Activated naive CD4-positive, alpha-beta T cell treated with anti-CD3 and anti-CD28 coated beads for 36 hours (primary cell): ENCODE measurements at places on chromosomes 16 and 17. TPM values are rescaled to one million over a fixed set of nuclear protein-coding genes. Genes with fewer than 3 reads are reported as not detected.
A peak's percentile ranks its signal among the peaks of the same experiment; 100 is the strongest.

DNA sequence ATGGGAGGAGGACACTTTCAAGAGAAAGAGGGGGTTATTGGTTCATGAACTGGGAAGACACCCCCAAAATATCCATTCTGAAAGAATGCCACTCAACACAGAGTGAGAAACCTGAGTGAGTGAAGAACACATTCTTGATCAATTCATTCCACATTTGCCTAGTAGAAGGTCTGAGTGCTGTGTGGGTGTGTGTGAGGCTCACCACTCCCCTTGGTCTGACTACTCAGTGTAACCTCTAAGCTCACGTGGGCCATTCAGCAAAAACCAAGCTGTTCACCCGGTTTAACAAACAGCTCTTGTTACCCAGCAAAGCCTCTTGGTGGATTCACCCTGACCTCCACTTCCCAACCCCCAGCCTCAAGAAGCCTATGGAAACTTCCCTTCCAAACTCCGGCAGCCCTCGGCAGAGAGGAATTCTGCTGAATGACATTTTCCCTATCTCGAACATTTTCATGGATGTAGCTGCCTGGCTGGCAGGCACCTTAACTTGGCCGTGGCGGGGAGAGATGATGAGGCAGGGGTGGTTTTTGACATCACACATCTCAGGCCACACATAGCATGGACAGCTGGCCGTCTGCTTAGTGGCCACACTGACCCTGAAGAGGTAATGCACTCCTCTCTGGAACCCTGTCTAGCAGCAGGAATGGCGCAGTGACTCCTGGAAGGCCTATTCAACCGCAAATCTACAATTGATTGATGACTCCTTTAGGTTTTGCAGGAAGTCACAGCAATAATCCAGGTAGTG lies 11.6 kb downstream of the ST6GALNAC1 start:
- no peak overlapping the region for H3K4me3 ChIP-seq
- DNase-seq: no peak
- H3K27me3 ChIP-seq: no peaks in the 10 kb centered on the region
- H3K4me1 ChIP-seq: no peaks in the 10 kb centered on the region
- no peak overlapping the region for H3K27ac ChIP-seq
- H3K36me3 ChIP-seq: no peaks in the 10 kb centered on the region

DNA sequence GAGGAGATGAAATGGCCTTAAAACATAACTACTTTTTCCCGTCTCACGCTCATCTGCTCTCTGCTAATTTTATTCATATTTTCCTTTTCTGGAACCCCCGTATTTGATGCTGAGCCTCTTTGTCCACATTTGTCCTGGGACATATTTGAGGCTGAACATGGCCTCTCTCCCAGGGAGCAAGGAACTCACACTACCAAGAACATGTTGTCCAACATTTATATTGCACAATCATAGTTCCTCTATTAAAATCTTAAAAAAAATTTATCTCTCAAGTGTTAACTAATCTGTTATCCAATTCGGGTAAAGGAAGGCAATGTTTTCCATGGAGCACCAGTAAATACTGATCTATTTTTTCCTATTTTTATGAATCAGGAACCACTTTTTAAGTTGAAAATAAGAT lies 60.2 kb downstream of the CMC2 start:
- no peak overlapping the region for H3K4me3 ChIP-seq
- H3K36me3 ChIP-seq: no peaks in the 10 kb centered on the region
- DNase-seq: no peak
- no peak overlapping the region for H3K27ac ChIP-seq

GRCh38 chr16:85928401-85928820 lies 29.4 kb downstream of the IRF8 start:
- H3K36me3 ChIP-seq: peaks cover 2% of the 10 kb centered on the region
- peaks cover 58% of the 10 kb centered on the region for H3K4me1 ChIP-seq
- no peaks in the 10 kb centered on the region for H3K27me3 ChIP-seq
- no peak for DNase-seq
- H3K27ac ChIP-seq: no peak overlapping the region

- no peaks in the 10 kb centered on the region for H3K4me1 ChIP-seq
- H3K27me3 ChIP-seq: no peaks in the 10 kb centered on the region
- H3K27ac ChIP-seq: no peak overlapping the region
- no peak for DNase-seq
These were observed 432.2 kb upstream of the KIF2B start for GRCh38 chr17:53390575-53390974.

- peaks cover 28% of the 10 kb centered on the region for H3K4me1 ChIP-seq
- peak overlapping the region; percentile 78 for H3K4me3 ChIP-seq
- H3K36me3 ChIP-seq: peaks cover 17% of the 10 kb centered on the region
- H3K27me3 ChIP-seq: no peaks in the 10 kb centered on the region
These were observed 1.0 kb downstream of the LMF1 start for GRCh38 chr16:969508-970385.

GRCh38 chr16:534856-535445 lies 7.4 kb downstream of the CAPN15 start:
- H3K4me3 ChIP-seq: no peak overlapping the region
- no peak overlapping the region for H3K27ac ChIP-seq
- no peaks in the 10 kb centered on the region for H3K27me3 ChIP-seq
- peaks cover 4% of the 10 kb centered on the region for H3K4me1 ChIP-seq

GRCh38 chr17:63834431-63835166 lies 7.1 kb upstream of the FTSJ3 start:
- no peaks in the 10 kb centered on the region for H3K27me3 ChIP-seq
- H3K36me3 ChIP-seq: peaks cover 39% of the 10 kb centered on the region
- DNase-seq: peak; percentile 82
- no peak overlapping the region for H3K4me3 ChIP-seq

DNA sequence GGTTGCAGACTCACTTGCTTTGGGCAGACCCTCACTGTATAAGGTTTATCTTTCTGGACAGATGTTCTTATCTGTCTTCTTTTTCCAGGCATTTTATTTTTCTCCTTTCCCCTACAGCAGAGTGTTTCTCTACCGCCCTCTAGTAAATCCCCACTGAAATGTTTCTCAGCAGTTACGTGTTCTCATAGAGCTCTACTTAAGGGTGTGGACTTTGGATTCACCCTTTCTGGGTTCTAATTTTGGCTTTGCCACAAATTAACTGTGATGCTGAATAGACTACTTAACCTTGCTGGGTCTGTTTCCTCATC lies 2.0 kb downstream of the ADAT1 start:
- peak overlapping the region; percentile 95 for H3K4me3 ChIP-seq
- peaks cover 39% of the 10 kb centered on the region for H3K36me3 ChIP-seq
- H3K27me3 ChIP-seq: no peaks in the 10 kb centered on the region
- H3K4me1 ChIP-seq: peaks cover 42% of the 10 kb centered on the region
- H3K27ac ChIP-seq: peak overlapping the region; percentile 95

DNA sequence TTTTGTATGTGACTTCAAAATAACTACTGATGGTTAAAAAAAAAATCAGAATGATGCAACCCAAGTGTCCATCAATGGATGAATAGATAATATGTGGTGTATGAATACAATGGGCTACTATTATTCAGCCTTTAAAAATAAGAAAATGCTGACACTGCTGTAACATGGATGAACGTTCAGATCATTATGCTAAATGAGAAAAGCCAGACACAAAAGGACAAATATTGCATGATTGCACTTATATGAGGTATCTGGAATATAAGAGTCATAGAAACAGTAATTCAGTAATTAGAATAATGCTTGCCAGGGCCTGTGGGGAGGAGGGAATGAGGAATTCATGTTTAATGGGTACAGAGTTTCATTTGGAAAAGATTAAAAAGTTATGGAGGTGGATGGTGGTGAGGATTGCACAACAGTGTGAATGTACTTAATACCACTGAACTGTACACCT lies 25.4 kb downstream of the TENT4B start:
- H3K27me3 ChIP-seq: no peaks in the 10 kb centered on the region
- H3K27ac ChIP-seq: peak overlapping the region; percentile 5
- H3K36me3 ChIP-seq: peaks cover 4% of the 10 kb centered on the region
- DNase-seq: no peak

DNA sequence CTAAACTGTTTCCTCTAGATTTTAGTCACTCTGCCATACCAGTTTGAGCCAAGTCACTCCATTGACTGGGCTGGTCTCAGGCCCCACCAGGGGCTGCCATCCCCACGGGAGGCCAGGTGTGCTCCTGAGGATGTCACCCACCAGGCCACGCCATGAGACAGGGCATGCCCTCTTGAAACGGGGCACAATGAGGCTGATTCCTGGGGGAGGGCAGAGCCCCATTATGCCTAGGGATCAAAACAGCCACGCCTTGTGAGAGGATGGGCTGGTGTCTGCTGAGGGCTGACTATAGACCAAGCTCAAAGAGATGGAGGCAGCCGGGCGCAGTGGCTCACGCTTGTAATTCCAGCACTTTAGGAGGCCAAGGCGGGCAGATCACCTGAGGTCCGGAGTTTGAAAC lies 21.5 kb downstream of the GINS2 start:
- no peak overlapping the region for H3K4me3 ChIP-seq
- no peak for DNase-seq

GRCh38 chr17:39653662-39654331 lies 11.4 kb upstream of the TCAP start:
- H3K4me3 ChIP-seq: no peak overlapping the region
- peaks cover 7% of the 10 kb centered on the region for H3K36me3 ChIP-seq
- H3K4me1 ChIP-seq: peaks cover 47% of the 10 kb centered on the region
- no peaks in the 10 kb centered on the region for H3K27me3 ChIP-seq

DNA sequence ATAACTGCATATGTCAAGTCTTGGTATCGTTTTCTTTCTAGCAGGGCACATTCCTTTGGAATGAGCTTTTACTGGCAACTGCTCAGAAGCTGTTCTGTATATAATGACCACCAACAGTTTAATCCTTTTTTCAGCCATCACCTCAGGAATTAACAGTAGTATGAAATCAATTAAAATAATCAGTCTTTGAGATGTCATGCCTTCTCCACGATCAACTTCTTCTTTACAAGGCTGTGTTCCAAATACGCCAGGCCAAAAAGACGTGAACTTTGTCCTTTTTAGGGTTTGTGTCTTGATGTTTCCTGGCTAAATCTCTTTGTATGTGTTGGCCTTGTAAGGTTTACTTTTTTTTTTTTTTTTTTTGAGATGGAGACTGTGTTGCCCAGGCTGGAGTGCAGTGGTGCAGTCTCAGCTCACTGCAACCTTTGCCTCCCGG lies 54.9 kb downstream of the ABCC1 start:
- no peak for DNase-seq
- H3K36me3 ChIP-seq: peaks cover 35% of the 10 kb centered on the region
- H3K4me3 ChIP-seq: no peak overlapping the region

GRCh38 chr17:933312-934073 lies 46.1 kb downstream of the NXN start:
- no peaks in the 10 kb centered on the region for H3K36me3 ChIP-seq
- H3K27ac ChIP-seq: no peak overlapping the region
- H3K4me3 ChIP-seq: no peak overlapping the region
- no peaks in the 10 kb centered on the region for H3K27me3 ChIP-seq

- H3K36me3 ChIP-seq: no peaks in the 10 kb centered on the region
- no peaks in the 10 kb centered on the region for H3K4me1 ChIP-seq
- no peaks in the 10 kb centered on the region for H3K27me3 ChIP-seq
- H3K4me3 ChIP-seq: no peak overlapping the region
- no peak overlapping the region for H3K27ac ChIP-seq
These were observed 20.7 kb downstream of the DNAH9 start for GRCh38 chr17:11618861-11619566.

GRCh38 chr16:58999762-59000161 lies 265.6 kb upstream of the GOT2 start:
- H3K36me3 ChIP-seq: no peaks in the 10 kb centered on the region
- H3K27ac ChIP-seq: no peak overlapping the region
- no peaks in the 10 kb centered on the region for H3K27me3 ChIP-seq
- DNase-seq: no peak
- H3K4me1 ChIP-seq: no peaks in the 10 kb centered on the region

DNA sequence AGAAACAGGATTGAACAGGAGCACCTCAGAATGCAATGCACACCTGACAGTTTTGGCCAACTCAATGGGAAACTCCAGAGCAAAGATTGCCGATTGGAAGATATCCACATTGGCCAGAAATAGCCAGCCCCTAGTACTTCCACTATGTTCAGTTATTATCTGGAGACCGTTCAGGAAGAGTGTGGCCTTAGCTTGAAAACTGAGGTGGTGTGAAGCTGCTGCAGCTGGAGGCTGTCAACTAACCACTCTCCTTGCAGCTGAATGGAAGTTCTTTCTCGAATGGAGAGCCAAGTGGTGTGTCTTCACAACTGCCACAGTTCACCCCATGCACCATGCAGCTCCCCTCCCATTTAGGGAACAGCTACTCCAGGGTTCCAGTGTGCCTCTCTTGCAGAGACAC lies 61.9 kb upstream of the DHX40 start:
- H3K4me1 ChIP-seq: no peaks in the 10 kb centered on the region
- H3K4me3 ChIP-seq: no peak overlapping the region
- no peaks in the 10 kb centered on the region for H3K27me3 ChIP-seq
- no peak overlapping the region for H3K27ac ChIP-seq
- H3K36me3 ChIP-seq: no peaks in the 10 kb centered on the region
- no peak for DNase-seq

DNA sequence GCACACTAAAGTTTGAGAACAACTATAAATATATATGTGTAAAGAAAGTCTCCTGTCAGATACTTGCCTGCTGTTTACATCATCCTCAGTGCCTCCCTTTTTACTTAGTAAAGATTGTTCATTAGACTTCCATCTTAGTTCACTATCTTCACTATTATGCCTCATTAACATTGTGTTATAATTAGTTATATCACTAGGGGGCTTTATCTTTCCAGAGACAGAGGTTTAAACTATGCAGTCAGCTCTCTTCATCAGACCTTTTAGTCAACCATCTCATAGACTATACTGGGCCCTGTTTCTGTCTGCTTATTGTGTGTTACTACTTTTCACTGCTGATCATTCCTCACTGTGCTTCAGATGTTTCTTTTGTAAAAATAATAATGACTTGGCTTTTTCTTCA lies 630.8 kb upstream of the KIF2B start:
- H3K4me3 ChIP-seq: no peak overlapping the region
- DNase-seq: no peak
- H3K27ac ChIP-seq: no peak overlapping the region
- no peaks in the 10 kb centered on the region for H3K36me3 ChIP-seq
- H3K4me1 ChIP-seq: no peaks in the 10 kb centered on the region
- no peaks in the 10 kb centered on the region for H3K27me3 ChIP-seq

DNA sequence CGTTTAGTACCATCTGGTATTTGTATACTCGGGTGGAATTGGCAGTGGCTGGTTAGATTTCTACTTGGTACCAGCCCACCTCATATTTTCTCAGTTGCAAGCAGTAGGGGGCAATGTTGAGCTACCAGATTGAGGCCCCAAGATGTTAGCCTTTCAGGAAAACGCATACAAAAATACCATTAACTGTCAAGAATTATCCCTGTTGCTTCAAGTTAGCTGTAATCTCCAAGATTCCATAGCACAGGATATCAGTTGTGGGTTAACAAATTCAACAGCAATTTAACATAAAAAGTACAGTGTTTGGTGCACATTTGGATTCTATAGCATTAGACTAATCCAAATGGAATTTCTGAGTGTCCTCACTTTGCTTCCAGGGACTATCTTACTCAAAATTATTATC lies 188.2 kb downstream of the FTO start:
- no peaks in the 10 kb centered on the region for H3K27me3 ChIP-seq
- DNase-seq: peak; percentile 75
- H3K36me3 ChIP-seq: peaks cover 3% of the 10 kb centered on the region

GRCh38 chr17:30219315-30219714 lies 16.2 kb downstream of the SLC6A4 start:
- H3K4me3 ChIP-seq: no peak overlapping the region
- no peak for DNase-seq
- H3K27me3 ChIP-seq: no peaks in the 10 kb centered on the region
- no peaks in the 10 kb centered on the region for H3K4me1 ChIP-seq
- H3K27ac ChIP-seq: no peak overlapping the region

GRCh38 chr17:17682737-17683680 lies 1.8 kb downstream of the RAI1 start:
- H3K27ac ChIP-seq: peak overlapping the region; percentile 90
- no peaks in the 10 kb centered on the region for H3K36me3 ChIP-seq
- H3K4me1 ChIP-seq: peaks cover 23% of the 10 kb centered on the region
- no peaks in the 10 kb centered on the region for H3K27me3 ChIP-seq
- peak overlapping the region; percentile 88 for H3K4me3 ChIP-seq
- peak; percentile 85 for DNase-seq

MARVELD3 gene
- total RNA-seq: not detected

XYLT1 gene
- total RNA-seq: 4.5 TPM

COQ9 gene
- 30.6 TPM for total RNA-seq

KRT15 gene
- total RNA-seq: not detected

TMEM238L gene
- total RNA-seq: not detected

LRRC46 gene
- total RNA-seq: 0.52 TPM
